Renal cortex interstitium (tissue), 15 donors: ENCODE measurements at places on chromosomes 13 and 19.

DNA sequence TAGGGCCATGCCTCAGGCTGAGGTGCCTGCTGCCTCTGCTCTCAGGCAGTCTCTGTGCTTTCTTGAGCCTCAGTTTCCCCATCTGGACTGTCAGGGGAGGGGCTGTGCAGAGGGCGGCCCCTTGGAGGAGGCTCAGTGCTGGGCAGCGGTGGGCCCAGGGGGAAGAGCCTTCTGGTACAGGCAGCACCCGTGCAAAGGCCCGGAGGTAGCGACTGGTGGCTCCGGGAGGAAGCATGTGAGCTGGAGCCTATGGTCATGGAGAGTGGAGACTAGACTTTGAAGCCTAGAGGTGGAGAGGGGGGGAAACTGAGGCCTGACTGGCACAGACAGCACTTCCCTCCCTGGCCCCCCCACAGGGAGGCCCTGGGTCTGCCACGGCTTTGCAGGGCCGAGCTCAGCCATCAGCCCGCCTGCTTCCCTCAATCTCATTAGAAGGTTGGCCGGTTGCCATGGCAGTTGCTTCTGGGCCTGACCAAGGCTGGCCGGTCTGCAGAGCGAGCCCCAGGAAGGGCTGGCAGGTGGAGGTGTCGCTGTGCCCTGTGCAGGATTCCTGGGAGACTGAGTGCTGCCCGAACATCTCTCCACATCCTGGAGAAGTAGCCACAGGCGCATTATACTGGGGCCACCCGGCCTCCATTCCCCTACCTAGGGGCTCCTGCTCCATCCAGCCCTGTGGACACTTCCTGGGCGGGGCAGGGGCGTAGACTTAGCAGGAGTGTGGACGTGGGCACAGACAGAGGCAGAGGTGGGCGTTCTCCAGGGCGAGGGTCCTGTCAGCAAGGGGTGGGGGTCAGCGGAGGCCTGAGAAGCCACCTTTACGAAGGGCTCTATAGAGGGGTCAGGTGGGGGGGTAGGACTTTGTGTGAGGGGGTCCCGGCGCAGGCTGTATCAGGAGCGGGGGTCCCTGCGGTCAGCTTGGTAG is 53.2 kb downstream of the CRTC1 start:
- no peak for DNase-seq

- no peak for DNase-seq
These were observed 170.0 kb downstream of the KDM4B start for GRCh38 chr19:5138606-5139582.

DNA sequence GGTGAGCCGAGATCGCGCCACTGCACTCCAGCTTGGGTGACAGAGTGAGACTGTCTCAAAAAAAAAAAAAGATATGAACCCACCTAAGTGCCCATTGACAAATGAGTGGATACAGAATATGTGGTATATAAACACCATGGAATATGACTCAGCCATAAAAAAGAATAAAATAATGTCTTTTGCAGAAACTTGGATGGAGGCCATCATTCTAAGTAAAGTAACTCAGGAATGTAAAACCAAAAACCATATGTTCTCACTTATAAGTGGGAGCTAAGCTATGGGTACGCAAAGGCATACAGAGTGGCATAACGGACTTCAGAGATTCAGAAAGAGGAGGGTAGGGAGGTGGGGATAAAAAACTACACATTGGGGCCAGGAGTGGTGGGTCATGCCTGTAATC is 29.5 kb downstream of the PLA2G4C start:
- DNase-seq = no peak

DNA sequence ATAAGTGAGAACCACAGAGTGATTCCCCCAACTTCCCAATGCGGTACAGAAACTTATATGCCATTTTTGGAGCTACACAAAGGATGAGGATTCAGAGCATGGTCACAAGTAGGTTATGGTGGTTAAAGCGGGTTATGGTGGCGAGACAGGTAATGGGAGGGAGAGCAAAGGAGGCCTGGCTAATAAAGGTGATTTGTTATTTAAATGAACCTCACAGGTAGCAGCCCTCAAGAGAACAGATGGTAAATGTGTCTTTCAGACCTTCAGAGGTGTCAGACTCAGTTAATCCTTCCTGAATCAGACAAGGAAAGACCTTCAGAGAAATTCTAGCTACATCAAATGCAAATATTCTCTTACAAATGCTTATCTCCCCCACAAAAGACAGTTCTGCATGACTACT is 1971.4 kb downstream of the OLFM4 start:
- no peak for DNase-seq

DNA sequence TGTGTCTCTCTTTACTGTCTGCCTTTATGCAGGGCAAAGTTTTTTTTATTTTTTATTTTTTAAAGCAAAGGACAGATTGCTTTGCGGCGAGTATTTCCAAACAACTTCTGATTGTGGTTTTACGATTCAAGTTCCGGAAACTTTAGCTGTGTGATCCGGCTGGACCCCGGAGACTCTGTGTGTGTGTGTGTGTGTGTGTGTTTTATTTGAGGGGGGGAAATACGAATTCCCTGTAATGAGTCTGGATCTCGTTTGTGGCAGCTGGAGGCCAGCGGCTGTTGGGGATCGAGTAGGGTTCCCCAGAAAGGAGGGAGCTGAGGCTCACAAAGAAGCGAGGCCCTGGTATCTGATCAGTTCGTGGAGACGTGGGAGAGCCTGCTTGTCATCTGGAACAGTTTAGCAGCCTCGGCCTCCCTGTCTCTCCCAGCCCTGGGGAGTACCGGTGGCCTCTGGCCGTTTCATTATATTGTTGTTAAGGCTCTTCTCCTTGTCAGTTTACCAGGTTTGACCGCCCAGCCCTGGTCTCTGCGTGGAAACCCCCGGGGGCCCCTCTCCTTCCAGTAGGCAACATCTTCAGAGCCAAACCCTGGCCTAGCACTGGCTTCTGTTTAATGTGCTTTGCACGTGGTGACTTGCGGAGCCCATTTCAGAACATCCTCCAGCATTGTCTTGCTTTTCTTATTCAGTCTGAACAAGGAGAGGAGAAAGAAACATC is 1.3 kb downstream of the FARP1 start:
- DNase-seq = peak; percentile 37

GRCh38 chr13:28423010-28423409 is 71.9 kb downstream of the FLT1 start:
- no peak for DNase-seq

DNA sequence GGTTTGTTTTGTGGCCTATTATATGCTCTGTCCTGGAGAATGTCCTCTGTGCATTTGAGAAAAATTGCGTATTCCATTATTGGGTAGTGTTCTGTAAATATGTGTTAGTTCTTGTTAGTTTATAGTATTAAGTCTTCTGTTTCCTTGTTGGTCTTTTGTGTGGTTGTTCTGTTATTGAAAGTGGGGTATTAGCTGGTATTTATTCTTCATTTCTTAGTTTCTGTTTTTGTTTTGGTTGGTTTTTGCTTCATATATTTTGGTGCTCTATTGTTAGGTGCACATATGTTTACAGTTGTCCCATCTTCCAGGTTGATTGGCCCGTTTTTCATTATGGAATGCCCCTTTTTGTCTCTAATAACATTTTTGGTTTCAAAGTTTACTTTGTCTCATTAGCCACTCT is 77.3 kb downstream of the DNAJC15 start:
- no peak for DNase-seq

- DNase-seq = no peak
These were observed 692.8 kb upstream of the SGCG start for GRCh38 chr13:22487932-22488331.

- no peak for DNase-seq
These were observed 246.1 kb downstream of the NDFIP2 start for GRCh38 chr13:79727086-79727485.

- no peak for DNase-seq
These were observed 10.6 kb downstream of the PPP6R1 start for GRCh38 chr19:55248166-55248675.

DNA sequence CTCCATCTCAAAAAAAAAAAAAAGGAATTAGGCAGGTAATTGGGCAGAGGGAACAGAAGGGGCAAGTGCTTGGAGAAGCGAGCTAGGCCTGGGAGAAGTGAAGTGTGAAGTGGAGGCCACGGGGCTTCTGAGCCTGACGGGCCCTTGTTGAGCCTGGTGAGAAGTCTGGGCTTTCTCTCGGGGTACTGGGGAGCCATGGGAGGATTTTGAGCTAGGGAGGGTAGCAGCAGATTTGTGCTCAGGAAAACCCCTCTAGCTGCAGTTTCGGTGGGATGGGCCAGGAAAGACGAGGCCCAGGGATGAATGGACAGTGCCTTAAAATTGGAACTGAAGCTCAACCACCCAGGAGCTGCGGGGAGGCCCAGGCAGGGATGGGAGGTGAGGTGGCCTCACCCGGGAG is 8.0 kb downstream of the POLR1G start:
- DNase-seq = no peak

DNA sequence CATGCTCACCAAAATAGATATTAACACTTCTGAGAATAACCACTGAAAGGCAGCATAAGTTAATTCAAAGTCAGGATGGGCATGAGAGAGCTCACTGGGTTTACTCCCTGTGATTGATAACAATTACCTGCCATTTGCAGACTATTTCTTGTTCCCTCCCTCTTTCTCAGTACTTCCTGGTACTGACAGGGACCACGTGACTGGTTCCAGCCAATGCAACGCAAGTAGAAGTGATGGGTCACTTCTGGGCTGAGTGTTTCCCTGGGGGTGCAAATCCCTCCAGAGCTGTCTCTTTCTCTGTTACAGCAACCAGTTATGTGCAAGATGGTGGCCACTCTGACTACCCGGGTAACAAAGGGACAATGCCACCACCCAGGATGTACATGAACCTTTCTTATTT is 118.8 kb downstream of the EFNB2 start:
- no peak for DNase-seq

DNA sequence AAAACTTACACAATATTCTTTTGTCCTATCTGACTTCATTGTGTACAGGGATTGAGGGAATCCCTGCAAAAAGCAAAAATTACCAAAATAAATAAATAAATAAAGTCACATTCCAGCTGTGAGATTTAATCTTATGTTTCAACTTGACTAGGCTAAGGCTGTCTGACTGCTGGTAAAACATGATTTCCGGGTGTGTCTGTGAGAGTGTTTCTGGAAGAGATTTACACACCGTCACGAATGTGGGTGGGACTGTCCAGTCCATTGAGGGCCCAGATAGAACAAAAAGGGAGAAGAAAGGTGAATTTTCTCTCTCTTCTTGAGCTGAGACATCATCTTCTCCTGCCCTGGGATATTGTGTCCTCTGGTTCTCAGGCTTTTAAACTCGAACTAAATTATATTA is 166.1 kb downstream of the LIG4 start:
- DNase-seq = no peak

- no peak for DNase-seq
These were observed 13.4 kb downstream of the TM6SF2 start for GRCh38 chr19:19259741-19260140.

- no peak for DNase-seq
These were observed 10.7 kb downstream of the MARCHF2 start for GRCh38 chr19:8423817-8424223.

DNA sequence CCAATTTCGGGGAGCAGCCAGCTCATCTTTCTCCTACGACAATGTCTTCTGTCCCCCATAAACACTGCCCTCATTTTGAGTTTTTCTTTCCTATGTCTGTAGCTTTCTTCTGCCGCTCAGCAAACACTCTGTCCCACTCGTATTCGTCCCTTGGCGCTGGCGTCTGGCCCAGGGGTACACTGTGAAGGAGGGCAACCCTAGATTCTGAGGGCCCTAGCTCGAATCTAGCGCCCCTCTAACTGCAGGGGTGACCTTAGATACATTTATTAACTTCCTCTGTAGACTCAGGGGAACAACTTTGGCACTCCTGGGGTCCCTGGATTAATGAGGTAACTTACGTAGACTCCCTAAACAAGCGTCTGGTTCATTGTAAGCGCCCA is 677 bp upstream of the LRCH1 start:
- no peak for DNase-seq
